ENCODE measurements at places on chromosomes 11 and 22. TPM values are rescaled to one million over a fixed set of nuclear protein-coding genes. Genes with fewer than 3 reads are reported as not detected.

KRTAP5-1 gene
- 1.2 TPM for total RNA-seq

MRGPRD gene
- not detected for total RNA-seq

FOLR1 gene
- 4.3 TPM for total RNA-seq

GRCh38 chr11:118958577-118958976 is 2.5 kb downstream of the UPK2 start:
- H3K4me1 ChIP-seq = peaks cover 5% of the 10 kb centered on the region
- H3K4me3 ChIP-seq = no peak overlapping the region
- DNase-seq = no peak
- H3K27ac ChIP-seq = no peak overlapping the region
- H3K36me3 ChIP-seq = no peaks in the 10 kb centered on the region

GRCh38 chr11:120808616-120809050 is 215.3 kb upstream of the TBCEL start:
- no peaks in the 10 kb centered on the region for H3K4me1 ChIP-seq
- H3K27ac ChIP-seq = no peak overlapping the region
- no peak for DNase-seq
- H3K4me3 ChIP-seq = no peak overlapping the region
- no peaks in the 10 kb centered on the region for H3K36me3 ChIP-seq

All from suprapubic skin (tissue), 4 donors.